Cerebellar nuclear complex (tissue), 1 donor: ENCODE measurements at places on chromosomes 16 and 17.

- DNase-seq: no peak
These were observed 74.4 kb downstream of the NETO2 start for GRCh38 chr16:47069313-47069712.

DNA sequence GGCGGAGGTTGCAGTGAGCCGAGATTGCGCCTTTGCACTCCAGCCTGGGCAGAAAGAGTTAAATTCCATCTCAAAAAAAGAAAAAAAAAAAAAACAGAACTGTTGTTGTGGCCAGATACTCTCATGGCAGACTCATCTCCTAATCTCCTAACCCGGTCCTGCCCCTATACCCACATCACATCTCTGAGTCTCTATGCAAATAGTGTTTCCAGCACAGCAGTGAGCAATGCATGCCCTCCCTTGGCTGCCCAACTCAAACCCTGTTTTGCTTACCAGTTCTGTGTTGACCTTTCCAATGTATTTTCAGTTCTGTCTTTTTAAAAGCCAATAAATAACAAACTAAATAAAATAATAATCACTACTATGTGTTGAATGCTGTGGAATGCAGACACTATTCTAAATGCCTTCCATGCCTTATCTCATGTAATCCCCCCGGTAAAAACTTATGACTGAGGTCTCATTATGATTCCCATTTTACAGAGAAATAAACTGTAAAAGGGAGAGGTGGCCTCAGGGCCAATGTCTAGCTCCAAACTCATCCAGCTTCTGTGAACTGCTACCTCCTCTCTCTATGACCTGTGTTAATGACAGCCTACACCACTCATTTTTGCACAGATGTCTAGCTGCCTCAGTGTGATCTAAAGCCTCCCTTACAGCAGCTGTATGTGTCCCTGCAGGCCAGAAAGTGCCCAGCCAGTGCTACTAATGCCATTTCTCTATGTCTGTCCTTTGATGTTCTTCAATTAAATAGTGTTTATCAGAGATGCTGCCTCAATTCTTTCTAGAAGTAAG, 289.8 kb downstream of the HS3ST3B1 start:
- no peak for DNase-seq

DNA sequence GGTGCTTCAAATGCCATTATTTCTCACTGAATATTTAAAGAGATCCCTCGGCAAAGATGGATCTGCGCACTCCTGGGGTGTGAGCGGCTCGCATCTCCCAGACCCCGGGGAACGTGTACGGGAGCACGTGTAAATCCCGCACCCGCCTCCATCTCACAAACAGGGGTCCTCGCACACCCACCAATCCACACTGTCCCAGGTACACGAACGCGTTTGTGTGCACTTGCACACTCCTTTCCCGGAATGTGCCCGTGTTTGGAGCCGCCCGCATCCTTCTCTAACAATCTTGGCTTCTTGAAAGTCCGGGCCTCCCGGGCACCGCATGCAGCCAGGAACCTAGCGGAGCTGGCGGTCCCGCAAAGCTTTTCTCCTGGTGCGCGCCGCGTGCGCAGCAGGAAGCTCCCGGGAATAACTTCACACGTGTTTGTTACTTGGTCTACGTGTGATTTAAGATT, 2.5 kb upstream of the SALL1 start:
- no peak for DNase-seq

- no peak for DNase-seq
These were observed 153.4 kb upstream of the PLCG2 start for GRCh38 chr16:81625544-81626153.

DNA sequence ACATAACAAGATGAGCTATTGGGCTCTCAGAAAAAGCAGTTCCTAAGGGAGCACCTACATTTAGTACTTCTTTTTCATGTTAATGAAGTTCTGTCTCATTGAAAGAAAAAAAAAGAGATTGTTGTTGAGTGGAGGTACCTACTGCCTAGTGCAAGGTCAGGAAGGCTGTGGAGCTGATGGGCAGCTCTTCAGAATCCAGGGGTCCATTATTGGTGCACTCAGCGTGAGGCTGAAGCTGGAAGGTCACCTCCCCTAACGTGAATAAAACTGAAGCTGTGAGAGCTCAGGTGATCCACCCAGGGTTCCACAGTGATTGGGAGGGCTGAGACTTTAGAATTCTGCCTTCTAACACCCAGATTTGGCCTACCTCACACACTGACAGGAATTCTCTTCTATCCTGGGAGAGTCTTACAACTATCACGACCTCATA, 153.9 kb upstream of the TBX2 start:
- DNase-seq: no peak

GRCh38 chr17:2337544-2338314, 428 bp downstream of the SGSM2 start:
- no peak for DNase-seq

GRCh38 chr17:16927641-16928321, 44.1 kb downstream of the TNFRSF13B start:
- DNase-seq: no peak

DNA sequence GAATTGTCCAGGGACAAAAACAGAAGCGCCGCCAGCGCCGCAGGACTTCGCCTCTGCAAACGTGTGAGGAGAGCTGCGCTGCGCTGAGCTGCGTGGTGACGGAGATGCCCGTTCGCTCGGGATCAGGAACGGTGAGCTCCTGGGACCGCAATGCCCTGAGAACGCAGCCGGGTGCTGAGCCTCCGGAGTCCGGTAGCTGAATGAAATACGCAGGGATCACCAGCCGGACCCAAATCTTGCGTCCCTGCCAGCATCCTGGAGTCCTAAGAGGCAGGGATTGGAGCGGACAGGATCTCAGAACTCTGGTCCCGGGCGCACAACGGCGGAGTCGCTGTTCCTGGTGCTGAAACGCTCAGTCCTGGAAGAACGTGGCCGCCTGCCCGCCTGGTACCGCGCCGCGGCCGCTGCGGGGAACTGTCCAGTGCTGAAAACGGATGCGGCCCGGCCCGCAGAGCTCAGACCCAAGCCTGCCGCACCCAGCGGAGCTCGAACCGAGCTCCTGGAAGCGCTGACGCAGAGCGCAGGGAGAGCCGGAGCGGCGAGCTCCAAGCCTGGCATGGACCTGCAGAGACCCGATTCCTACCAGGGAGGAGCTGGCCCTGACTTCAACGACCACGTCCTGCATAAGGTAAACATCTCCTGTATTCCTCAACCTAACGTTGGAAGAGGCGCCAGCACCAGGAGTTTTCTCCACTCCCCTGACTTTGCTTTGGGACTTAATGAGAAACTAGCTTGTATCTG, 41.5 kb downstream of the CD300LF start:
- DNase-seq: no peak

DNA sequence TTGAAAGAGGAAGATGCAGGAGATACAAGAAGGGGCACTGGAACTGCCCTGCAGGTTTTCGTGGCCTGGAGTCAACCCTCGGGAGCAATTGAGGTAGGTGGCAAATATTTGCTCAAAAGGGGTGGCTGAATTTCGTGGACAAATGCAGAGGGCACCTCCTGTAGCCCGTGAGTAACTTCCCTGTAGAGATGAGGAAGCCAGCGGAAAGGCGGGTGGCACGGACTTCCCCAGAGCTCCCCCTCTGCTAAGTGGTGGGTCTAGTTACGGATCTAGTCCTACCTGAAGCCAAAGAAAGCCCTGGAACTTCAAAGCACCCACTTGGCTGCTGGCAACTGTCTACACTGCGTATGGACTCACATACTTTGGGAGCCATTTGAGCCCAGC, 1.0 kb upstream of the ATP2C2 start:
- no peak for DNase-seq

- DNase-seq: no peak
These were observed 79.8 kb downstream of the HELZ start for GRCh38 chr17:67165201-67165600.

DNA sequence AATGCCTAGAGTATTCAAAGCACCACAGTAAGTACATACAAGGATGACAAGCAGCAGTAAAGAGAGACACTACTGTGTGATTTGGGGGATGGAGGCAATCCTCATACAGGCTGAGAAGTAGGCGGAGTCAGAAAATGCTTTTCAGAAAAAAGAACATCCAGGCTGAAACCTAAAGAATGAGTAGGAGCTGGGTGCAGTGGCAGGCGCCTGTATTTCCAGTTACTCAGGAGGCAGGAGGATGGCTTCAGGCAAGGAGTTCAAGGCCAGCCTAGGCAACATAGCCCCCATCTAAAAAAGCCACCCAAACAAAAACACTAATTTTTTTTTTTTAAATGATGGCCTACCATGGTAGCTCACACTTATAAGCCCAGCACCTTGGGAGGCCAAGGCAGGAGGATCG, 10.3 kb downstream of the KANSL1 start:
- no peak for DNase-seq

- DNase-seq: no peak
These were observed 309.0 kb upstream of the IRX3 start for GRCh38 chr16:54595621-54596020.

DNA sequence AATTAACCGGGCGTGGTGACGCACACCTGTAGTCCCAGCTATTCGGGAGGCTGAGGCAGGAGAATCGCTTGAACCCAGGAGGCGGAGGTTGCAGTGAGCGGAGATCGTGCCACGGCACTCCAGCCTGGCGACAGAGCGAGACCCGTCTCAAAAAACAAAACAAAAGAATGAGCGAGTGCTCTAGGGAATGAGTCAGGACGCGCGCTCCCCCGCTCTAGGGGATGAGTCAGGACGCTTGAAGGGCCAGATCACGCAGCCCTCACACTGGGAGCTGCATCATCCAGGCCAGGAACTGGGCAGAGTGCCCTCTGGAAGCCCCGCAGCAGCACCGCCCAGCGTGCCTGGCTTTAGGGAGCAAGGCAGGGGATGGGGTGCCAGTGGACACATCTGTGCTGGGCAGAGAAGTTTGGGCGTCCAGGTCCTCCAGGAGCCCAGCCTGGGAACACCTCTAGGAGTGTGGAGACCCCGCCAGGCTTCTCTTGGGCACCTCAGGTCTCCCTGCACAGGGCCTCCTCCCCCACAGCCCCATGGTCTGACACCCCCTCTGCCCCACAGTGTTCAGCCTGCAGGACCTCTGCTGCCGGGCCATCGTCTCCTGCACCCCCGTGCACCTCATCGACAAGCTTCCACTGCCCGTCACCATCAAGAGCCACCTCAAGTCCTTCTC, 3.9 kb upstream of the WFIKKN1 start:
- DNase-seq: no peak

DNA sequence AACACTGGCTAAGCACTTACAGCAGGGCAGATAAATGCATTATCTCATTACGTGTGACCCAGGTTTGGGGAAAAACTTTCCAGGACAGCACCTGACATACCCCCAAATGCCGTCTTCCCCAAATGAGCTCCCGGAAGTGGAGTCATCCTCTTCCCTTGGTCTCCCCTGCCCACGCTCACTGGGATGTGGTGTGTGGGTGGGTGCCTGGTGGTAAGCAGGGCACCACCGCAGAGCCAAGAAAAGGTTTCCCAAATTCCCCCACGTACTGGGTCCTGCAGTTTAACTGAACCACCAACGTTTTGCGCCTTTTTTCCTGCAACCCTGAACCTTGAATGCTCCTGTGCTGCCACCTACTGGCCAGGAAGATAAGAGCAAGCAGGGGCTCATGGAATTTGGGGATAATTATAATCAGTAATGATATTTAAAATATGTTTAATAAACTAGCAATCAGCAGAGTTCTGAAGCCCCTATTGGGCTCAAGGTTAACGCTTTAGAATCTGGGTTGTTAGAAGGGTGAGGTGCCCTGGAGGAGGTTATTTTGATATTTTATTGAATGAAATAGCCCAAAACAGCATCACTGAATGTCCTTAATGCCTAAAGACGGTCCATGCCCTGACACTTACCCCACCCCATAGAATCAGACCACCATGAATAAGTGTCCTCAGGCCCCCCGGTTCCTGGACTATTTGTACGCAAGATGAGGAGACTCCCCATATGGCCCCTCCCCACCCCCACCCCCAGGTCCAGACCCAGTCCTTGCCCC, 8.0 kb downstream of the SPPL2C start:
- no peak for DNase-seq

DNA sequence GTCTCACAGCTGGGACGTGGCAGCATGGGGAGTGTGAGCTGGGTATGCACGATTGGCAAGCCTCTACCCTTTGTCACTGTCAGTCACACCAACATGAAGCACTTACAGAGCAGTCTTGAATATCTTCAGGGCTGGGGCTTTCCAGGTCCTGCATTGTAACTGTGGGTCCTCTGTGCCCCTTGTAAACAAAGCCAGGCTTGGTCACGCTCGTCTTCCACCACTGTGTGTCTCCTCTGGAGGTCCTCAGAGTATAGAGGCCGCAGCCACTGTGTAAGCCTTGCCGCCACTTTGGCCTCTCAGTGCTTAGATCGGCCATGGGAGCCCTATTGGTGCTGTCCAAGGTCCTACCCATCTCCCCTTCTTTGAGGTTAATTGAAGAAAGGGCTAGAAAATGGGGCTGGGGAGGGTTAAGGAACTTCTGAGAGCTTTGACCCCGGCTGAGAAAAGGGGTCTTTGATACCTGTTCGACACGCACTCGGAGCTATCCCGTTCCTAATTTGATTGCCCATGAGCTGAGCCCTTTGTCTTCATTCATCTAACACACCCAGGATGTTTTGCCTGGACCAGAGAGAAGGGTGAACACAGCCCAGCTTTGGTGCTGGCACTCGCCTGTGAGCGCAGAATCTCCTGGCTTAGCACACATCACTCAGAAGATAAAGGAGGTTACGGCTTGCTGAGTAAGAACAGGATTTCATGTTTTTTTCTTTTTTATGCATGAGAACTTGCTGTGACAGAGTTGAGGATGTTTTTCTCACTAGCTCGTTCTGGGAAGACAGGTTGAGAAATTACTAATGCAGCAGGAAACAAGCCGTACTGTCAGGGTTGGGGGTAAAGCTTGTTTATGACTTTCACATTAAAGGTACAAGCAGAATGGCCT, 267.9 kb downstream of the CPPED1 start:
- no peak for DNase-seq

DNA sequence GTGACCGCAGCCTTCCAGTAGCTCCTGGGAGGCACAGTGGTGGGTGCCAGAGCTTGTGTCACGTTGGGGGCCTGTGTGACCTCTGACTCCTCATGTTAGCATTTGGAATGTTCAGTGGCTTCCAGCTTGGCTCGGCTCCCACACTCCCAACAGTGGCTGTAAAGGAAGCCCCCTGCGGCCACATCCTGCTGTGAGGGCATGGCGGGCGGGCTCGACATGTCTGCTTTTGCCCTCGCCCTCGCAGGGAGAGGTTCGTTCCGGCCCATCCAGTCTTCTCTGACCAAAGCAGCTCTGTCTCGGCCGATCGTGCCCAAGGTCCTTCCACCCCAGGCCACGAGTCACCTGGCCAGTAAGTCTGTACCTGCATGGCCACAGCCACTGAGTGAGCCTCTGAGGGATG, 12.2 kb upstream of the JPT2 start:
- DNase-seq: no peak

GRCh38 chr17:9473711-9474110, 101.9 kb downstream of the STX8 start:
- DNase-seq: no peak

GRCh38 chr17:82350182-82351030, 8.6 kb upstream of the TEX19 start:
- DNase-seq: no peak

GRCh38 chr17:81331527-81332043, 36.5 kb upstream of the SLC38A10 start:
- DNase-seq: no peak
